ENCODE measurements at places on chromosomes 3 and 15.

DNA sequence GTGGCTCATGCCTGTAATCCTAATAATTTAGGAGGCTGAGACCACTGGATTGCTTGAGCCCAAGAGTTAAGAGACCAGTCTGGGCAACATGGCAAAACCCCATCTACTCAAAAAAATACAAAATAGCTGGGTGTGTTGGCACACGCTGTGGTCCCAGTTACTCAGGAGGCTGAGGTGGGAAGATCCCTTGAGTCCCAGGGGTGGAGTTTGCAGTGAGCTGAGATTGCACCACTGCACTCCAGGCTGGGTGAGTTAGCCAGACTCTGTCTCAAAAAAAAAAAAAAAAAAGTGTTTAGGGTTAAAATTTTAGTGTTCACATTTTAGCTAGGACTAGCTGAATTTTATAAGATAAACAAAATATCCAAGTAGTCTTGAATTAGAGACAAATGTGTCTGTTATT lies 1340.1 kb upstream of the EPHA6 start:
- DNase-seq: no peak

GRCh38 chr3:38030126-38031021 lies 932 bp upstream of the PLCD1 start:
- DNase-seq: no peak

DNA sequence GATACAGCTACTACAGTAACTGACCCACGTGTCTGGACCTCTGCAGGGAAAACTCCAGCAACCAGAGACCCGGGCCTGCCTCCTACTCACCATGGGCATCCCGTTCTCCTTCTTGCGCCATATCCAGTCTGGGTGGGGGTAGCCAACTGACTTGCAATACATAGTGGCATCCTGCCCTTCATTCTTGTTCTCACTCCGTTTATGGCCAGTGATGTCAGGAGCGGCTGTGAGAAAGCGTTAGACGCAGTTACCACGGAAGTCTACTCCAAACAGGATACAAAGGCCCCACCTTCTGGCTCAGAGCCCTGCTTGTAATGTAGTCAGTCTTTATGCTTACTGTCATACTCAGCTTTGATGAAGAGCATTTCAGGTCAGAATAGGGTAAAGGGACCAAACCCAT lies 59.6 kb downstream of the NPTN start:
- DNase-seq: no peak

DNA sequence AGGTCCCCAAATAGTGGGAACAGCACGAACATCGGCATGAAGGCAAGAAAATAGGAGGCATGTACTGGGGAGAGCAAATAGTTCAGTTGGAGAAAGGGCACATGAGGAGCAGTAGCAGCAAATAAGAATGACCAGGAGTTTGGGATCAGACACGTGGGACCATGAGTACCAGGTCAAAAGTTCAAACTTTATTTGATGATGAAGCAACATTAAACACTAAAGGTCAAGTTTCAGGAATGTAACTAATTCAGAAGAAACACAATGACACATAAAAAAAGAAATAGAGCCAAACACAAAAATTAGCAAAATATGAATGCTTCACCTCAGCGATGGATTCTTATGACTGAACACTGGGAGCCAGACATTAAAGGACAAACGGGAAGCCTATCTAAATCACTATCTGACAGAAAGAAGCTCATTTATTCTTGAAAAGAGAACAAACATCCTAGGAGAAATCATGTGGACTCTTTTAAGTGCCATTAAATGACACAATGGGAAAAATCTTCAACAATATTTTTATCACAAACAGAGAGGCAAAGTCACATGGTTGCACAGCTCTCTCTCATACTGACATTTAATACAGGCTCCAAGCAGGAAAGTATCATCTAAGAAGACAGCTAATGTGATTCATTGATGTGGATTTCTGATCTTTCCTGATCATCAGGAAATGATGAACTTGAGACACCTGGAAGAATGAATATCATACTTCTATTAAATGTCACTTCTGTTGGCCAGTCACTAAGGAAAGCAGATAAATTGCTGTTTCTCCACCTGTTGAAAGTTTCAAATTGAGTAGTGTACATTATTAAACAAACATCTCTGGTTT lies 216.9 kb upstream of the THBS1 start:
- DNase-seq: no peak

DNA sequence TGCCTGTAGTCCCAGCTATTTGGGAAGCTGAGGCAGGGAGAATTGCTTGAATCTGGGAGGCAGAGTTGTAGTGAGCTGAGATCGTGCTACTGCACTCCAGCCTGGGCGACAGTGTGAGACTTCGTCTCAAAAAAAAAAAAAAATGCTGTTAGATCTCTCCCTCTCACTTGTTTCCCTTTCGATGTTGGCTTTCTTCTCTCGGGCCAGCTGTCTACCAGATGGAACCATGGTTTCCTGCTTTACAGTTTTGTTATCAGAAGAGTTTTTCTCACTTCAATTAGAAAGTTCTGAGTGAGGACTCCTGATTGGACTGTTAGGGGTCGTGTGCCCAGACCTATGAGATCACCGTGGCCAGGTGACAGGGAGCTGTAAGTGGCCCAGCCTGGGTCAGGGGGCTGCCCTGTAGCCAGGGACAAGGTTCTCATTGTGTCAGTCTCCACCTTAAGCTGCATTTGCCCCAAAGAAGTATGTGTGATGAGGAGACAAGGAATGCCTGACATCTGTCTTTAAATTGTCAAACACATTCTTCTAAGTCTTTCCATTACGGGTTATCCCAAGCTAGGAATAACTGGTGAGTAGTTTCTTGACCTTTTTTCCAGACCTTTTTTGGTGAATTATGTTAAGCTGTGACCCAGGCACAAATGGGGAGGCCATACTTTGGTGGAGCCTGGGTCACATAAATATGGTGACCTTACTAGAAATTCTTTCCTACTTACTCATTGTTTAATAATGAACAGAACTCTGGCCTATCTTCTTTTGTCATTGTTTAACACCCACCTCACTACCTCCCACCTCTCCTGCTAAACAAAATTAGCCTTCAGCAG lies 25.2 kb downstream of the SNAPC5 start:
- DNase-seq: no peak

DNA sequence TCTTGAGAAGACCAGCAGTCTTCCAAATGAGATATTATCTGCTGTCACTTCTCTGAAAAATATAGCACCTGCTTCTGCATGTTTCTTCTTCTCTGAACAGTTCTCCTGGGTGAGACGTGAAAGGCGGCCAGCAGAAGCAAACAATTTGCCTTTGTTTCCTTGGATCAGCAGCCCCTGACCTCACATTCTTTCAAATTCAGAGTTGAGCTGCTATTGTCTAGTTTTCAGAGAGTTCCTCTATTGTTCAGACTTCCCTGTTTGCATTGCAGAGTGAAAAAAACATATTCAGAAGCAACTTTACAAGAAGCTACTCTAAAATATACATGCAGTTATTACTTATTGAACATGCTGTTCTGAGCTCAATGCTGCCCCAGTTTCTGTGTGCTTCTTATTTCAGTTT lies 653.6 kb downstream of the NAALADL2 start:
- DNase-seq: no peak

- no peak for DNase-seq
These were observed 21.6 kb downstream of the REC114 start for GRCh38 chr15:73464602-73465001.

DNA sequence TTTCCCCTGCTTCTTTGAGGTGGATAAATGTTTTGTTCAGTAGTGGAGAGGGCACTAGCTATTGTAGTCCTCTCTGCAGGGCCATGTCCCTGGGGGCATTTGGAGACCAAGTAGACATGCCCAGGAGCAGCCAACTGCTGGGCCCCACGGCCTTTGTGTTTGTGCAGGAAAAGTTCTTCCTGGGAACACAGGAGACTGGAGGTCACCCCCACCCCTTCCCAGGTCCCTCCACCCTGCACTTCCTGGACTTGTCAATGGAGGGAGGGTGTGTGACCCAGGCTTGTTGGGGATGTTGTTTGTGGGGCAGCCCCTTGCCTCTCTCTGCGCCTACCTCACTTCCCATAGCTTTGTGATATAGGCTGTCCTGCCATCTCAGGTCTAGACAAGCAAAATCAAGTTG lies 317.0 kb upstream of the LRRFIP2 start:
- no peak for DNase-seq

- no peak for DNase-seq
These were observed 17.8 kb downstream of the LDHAL6B start for GRCh38 chr15:59224474-59224873.

- DNase-seq: no peak
These were observed 41.6 kb downstream of the NKIRAS1 start for GRCh38 chr3:23875113-23875725.

DNA sequence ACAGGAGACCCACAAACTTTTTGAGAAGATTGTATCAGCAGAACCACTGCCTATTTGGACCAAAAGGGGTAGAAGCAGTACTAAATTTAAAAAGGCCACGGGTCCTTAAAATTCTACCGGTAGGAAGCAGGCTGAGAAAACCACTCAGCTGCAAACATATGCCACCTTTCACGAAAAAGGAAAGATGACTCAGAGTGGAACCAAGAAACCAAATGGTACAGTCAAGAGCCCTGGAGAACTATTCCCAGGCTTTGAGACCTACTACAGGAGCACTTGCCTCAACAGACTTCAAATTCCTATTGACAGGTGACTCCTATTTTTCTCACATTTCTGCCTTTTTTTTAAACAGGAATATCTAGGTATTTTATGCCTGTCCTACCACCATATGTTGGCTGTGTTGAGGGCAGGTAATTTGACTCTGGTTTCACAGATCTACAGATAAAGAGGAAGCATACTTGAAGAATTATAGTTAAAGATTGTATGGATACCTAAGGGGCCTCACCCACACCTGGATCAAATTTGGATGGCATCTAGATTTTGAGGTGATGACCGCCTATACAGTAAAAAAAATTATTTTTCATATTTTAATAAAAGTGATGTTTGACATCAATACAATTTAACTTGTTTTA lies 10.1 kb downstream of the GOLIM4 start:
- no peak for DNase-seq

DNA sequence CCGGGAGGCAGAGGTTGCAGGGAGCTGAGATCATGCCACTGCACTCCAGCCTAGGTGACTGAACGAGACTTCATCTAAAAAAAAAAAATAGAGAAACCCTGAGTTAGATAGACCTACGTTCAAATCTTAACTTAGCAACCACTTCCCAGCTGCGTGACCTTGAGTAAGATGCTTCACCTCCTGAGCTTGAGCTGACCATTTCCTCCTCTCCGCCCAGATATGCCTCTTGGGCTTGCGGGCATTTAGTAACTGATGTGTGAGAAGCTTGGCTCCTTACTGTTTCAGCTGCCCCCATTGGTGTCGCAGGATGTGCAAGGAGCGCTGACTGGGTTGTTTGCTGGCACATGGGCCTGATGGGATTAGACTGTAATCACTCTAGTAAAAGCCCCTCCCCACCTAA lies 26.9 kb upstream of the ATG7 start:
- no peak for DNase-seq

GRCh38 chr3:57958642-57959422 lies 49.4 kb upstream of the FLNB start:
- DNase-seq: no peak

- DNase-seq: no peak
These were observed 20.4 kb upstream of the PARL start for GRCh38 chr3:183904833-183905780.

GRCh38 chr3:4523710-4524698 lies 30.9 kb downstream of the ITPR1 start:
- DNase-seq: no peak

DNA sequence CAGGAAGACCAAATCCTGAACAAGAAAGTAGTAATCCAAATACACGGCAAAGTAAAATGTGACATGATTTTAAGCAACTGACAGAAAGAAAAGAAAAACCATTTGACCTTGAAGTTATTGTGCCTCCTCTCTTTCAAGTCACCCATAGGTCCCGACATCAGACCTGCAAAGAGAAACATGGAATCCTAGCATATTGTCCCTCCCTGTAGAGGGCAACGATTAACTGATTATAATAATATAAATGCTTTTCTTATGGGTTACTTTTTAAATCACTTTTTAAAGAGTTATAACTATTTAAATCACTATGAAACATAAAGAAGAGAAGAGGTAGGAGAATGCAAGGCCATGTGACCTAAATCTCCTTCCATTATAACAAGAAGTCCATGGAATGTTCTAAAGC lies 143.2 kb upstream of the LIPC start:
- no peak for DNase-seq

- no peak for DNase-seq
These were observed 223.2 kb downstream of the MBNL1 start for GRCh38 chr3:152491922-152492321.

DNA sequence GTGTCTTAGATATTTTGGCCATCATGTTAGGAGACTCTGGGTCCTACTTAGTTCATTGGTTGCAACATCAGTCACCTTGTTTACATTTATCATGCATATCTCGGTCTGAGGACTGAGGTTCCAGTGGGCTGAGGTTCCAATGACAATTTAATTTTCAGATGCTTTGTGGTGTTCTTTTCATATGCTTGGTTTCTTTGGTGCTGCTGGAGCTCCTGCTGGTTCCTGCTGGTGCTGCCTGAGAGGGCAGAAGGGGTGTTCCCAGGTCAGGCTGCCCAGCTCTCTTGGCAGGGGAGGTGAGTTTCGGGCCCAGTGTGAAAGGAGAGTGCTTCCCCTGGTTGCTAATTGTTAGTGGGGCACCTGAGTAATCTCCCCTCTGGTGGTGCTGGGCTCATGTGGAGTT lies 6.9 kb upstream of the KLHL40 start:
- DNase-seq: no peak

GRCh38 chr3:185900228-185900627 lies 37.6 kb downstream of the TRA2B start:
- no peak for DNase-seq

DNA sequence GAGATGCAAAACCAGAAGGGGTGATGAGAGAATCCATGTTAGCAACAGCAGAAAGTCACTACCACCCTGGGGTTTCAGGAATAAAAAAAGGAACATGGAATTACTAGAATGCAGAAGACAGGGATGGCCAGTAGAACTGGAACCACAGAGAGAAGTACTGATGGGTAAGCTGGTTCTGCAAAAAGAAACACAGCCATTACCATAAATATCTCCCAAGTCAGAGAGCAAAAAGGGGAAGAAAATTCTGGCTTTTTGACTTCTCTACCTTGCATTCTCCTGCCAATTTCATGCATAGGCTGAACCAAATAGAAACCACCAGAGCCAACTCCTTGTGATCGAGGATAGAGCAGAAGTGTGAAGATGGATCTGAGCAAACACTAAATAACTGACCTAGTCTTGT lies 550.4 kb upstream of the NAALADL2 start:
- no peak for DNase-seq

GRCh38 chr15:35246451-35246850 lies 161.4 kb upstream of the NANOGP8 start:
- no peak for DNase-seq

DNA sequence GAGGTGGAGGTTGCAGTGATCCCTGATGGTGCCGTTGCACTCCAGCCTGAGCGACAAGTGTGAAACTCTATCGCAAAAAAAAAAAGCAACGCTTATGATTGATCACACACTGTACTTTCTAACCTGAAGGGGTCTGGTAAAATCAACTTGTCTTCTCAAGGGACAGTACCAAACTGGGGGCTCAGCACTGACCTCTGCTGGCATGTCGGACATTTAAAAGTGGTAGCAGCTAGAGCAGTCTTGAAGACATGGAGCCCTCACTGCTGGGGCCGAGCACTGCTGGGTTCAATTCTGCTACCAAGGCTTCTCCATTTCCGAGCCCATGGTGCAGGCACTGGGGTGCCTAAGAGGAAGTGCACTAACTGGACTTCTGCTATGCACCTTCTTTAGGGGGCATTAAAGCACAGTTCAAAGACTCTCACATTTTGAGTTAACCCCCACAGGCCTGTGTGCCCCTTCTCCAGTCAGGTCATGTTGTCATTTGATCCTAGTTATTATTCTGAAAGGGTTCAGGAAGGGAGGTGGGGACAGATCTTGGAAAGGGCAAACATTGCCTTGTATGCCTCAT lies 26.4 kb upstream of the LAMP3 start:
- DNase-seq: no peak

GRCh38 chr15:70806992-70807712 lies 43.8 kb upstream of the UACA start:
- DNase-seq: no peak
